ENCODE measurements at places on chromosomes 2 and 18.

DNA sequence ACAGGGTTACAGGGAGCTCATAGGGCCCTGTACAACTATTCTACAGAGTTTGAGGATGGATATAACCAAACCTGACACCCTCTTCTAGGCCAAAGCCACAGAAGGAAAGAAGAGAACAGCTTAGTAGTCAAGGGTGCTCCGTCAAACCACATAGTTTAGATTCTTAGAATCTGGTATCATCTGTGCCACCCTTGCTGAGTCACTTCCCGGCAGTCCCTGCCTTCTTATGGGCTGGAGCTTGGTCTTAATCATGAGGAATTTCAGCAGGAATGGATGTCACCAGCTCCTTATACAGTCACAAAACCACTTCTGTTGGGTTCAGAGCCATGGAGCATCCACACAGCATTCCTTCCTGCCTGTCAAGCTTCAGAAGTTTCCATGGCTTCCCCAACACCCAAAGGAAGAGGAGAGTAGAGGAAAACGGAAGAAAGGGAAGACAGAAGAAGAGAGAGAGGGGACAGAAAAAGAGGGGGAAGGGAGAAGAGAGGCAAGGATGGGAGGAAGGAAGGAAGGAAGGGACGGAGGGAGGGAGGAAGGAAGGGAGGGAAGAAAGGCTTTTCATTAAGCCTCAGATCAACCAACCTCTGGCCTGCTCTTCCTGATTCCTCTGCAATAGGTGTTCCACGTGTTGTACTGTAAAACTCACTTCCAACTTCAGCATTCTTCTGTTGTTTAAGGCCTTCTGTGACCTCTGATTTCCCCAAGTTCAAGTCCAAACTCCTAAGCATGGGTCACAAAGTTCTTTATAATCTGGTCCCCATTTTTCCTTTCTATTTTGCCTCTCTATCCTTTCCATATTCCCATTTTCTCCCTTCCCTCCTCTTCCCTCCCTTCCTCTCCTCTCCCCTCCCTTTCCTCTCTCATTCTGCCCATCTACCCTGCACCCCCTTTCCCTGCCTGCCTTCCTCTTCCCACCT lies 246.1 kb upstream of the TNP1 start:
- DNase-seq, result peak; percentile 98

DNA sequence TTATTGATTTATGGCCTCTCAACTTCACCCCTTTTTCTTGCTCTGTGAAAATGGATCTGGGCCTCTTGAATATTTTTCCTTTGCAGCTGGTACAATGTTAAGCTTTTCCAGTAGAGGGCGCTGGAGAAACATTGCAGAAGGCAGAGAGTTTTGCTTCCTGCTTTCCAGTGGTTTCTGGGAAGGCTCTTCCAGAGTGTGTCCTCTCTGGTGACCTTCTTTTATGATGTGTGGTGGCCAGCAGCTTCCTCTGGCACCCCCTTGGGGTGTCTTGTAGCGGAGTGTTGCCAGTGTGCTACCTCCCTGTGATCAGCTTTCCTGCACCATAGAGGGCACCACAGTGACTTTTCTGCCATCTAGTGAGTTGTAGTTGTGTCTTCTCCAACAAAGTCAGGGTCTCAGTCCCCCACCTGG lies 25.4 kb upstream of the MGAT5 start:
- no peak for DNase-seq

GRCh38 chr2:169339657-169340056 lies 22.7 kb downstream of the LRP2 start:
- no peak for DNase-seq

- no peak for DNase-seq
Observed at GRCh38 chr2:217905395-217905794, 97.4 kb downstream of the TNS1 start.

GRCh38 chr2:40150266-40150665 lies 301.6 kb downstream of the SLC8A1 start:
- no peak for DNase-seq

GRCh38 chr2:181891966-181892798 lies 652 bp downstream of the ITPRID2 start:
- DNase-seq, result peak; percentile 48

DNA sequence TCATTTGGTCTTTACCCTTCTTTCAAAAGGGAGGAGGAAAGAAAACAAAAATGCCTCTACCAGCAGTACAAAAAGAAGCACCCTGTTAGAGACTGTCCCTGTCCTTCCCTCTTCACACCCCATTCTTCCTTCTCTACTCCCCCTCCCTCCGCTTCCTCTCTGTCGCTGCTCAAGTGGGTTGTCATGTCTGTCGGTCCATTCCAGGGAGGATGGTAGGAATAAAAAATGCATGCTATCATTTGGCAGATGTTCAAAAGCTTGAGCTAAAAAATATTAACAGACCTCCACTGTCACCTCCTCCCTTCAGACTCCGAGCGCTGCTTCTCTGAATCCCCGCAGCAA lies 482.0 kb downstream of the BCL11A start:
- no peak for DNase-seq

GRCh38 chr18:11411048-11411447 lies 198.3 kb upstream of the SLC35G4 start:
- peak; percentile 96 for DNase-seq

GRCh38 chr2:144099340-144099739 lies 420.6 kb downstream of the ZEB2 start:
- no peak for DNase-seq

DNA sequence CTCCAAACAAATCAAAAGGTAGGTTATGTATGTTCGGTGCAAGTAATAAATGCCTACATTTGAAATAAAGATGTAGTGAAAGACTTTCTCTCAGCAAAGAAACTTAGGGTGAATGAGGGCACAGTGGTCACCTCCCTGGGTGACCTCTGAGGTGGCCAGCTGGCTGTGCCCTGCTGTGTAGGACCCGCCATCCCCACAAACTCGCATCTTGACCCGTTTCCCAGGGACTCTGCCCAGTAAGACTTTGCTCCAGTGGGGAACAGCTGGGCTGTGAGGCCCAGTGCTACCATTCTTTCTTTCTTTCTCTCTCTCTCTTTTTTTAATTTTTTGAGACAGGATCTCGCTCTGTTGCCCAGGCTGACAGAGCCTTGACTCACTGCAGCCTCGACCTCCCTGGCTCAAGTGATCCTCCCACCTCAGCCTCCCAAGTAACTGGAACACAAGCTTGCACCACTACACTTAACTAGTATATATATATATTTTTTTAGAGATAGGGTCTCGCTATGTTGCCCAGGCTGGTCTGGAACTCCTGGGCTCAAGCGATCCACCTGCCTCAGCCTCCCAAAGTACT lies 8.2 kb upstream of the GAREM2 start:
- DNase-seq, result no peak

DNA sequence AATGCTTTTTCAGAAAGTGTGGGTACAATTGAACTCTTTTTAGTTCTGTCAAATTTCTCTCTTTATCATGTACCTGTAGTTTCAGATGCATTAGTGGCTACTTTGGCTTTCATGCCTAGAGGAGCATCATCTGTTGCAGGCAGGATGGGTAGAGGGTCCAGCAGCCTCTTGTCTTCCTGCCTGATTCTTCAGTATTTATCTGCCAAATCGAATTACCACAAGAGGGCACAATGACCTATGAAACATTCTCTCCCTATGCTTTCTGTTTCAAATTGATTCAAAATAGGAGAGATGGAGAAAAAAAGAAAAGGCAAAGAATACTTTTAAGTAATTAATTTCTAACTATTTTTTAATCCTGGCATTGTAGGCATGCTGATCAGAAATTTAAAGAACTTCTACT lies 477.2 kb downstream of the TRIB2 start:
- peak; percentile 39 for DNase-seq

- no peak for DNase-seq
Observed at GRCh38 chr2:73704285-73704684, 32.9 kb downstream of the TPRKB start.

Data from fibroblast of upper back skin (primary cell).